ENCODE measurements at places on chromosomes 11 and 22.

- no peak for DNase-seq
Observed at GRCh38 chr22:41531715-41532477, 12.4 kb downstream of the POLR3H start.

DNA sequence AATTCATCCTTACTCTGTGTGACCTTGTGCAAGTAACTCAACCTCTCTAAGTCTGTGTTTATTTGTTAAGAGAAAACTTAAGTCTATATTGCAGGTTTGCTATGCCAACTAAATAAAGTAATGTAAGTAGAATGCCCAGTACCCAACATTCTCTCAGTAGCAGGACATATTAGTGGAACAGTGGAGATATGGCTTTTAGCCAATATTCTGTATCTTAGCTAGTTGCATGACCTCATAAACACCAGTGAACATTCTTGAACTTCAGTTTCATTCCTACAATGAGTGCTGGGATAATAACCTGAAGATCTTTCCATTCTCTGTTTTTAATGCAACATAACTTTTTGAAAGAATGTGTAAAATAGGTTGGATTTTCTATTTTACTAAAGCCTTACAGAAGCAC, 77.0 kb downstream of the RAB38 start:
- DNase-seq: no peak

- DNase-seq: no peak
Observed at GRCh38 chr22:38938925-38939324, 18.5 kb upstream of the APOBEC3A start.

DNA sequence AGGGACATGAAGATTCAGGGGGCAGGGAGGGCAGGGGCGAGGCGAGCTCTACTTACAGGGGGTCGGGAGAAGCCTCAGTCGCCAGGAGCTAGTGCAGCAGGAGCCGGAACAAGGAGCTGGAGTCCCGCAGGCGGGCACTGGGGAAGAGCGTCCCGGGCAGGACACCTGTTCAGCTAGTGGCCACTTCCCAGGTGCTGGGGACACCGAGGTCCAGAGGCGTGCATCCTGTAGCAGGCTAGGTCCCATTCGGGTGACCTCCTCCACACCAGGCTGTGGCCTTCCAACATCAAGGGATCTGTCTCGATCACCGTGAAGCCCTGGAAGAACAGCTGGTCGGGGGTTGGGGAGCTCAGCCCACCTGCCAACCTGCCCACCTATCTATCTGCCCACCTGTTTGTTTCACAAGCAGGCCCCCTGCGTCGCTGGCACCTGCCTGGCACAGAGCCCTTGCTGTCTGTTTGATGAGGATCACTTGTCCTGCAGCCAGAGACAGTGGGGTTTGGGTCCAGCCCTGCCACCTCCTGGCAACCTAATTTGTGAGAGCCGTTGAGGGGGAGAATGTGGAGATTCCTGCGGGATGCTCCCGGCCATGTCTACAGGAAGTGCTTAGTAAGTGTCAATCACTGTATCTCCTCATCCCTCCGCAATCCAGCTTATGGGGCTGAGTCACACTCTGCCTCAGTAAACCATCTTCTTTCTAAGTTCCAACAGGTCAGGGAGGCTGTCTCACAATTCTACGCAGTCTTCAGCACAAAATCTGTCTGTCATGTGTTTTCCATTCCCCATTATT, 940.9 kb downstream of the BRD1 start:
- DNase-seq: no peak

DNA sequence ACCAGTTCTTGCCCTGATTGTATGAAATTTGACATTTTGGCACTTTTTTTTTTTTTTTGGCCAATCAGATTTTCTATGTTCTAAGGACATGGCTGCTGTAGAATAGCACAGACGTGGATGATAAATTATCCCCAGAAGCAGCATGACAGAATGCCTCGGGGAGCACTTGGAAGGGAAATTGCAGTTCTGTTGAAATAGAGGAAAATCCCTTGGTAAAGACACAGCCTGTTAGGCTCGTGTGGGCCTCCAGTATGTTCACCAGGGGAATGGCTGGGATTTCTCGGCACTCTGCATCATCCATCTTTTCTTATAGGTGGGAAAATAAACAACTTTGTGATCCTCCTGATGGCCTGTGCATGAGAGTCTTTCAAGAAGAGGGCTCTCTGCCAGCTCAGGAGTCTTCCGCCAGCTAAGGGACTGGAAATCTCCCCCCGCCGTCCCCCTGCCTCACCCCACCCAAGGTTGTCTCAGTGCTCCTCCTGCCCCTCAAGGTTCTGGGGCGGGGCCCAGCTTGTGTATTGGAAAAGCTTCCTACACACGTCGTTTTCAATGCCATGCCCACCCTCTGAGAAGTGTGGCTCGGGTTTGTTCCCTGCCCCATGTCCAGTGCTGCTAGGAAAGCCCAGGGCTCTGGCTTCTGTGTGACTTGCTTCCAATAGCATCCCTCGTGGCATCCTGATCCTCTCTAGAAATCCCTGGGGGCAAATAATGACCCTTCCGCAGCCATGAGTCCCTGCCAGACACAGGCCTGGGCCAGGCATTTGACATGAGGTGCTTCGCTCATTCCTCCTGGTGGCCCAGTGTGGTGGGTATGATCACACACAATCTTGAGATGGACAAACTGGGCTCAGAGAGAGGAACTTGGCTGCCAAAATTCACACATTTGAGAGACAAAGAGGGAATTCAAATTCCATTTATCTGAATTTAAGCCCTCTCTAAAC, 70.6 kb upstream of the ATXN10 start:
- DNase-seq: no peak

DNA sequence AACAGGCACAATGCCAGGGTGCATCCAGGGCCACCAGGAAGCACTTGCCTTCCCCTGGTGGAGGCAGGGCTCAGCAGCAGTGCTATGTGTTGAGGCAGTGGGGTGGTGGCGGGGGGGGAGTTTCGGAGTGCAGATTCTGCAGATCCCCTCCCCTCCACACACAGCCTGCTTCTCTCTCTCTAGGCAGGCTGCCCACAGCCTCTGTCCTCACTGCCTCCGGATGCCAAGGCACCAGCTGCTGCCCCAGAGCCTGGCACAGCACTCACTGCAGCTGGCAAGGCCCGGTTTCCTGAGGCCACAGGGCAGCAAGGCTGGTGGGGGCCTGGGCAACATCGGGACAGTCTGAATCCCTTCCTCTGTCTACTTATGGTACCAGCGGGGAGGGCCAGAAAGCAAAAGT, 35.8 kb downstream of the NRXN2 start:
- DNase-seq: no peak

GRCh38 chr11:90997241-90997640, 774.4 kb upstream of the CHORDC1 start:
- no peak for DNase-seq

GRCh38 chr11:95829580-95830259, 39.4 kb downstream of the CEP57 start:
- no peak for DNase-seq

DNA sequence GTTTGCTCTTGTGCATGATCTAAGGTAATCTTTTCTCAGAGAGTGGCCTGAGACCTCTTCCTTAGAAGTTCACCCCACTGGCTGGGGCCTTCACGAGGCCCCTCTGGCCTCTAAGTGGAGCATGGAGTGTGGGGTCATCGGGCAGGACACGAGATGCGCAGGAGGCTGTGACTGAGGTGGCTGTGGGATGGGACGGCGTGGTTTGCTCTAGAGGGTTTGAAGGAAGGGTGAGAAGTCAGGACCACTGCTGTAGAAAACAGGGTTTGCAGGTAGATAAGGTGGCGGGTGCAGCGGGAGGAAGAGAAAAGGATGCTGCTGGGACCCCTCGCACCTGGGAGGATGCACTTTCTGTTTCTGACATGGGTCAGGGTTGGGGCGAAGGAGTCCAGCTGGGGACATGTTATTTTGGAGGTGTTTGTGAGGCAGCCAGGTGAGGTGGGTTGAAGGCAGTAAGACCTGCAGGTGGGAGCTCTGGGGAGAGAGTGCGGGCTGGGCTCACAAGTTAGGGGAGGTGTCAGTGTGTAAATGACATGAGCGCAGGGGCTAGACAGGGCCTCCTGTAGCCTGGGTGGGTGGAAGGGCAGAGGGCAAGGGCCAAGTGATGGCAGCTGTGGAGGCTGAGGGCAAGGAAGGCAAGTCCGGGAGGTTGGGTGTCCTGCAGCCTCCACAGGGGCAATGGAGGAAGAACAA, 62.5 kb downstream of the KCNQ1 start:
- DNase-seq: no peak

- no peak for DNase-seq
Observed at GRCh38 chr11:61475433-61475832, 33.1 kb upstream of the LRRC10B start.

DNA sequence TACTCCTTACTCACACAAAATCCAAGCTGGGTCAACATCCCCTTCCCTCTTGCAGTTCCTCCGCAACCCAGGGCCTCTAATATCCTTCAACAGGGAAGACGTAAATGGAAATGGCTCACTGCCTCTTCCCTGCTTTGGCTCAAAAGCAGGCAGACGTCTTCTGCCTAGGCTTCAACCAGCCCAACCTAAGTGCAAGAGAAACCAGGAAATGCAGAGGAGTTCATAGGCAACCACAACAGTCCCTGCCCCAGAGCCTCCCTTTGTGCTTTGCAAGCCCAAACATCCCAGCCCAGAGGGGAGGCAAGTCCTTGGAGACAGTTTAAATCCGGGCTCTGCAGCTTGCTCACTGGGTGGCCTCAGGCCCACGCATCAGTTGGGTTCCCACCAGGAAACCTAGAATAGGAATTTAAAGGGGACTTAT, 33.3 kb downstream of the CD6 start:
- no peak for DNase-seq

- no peak for DNase-seq
Observed at GRCh38 chr11:42412590-42412989, 899.2 kb upstream of the API5 start.

Data from HuH-7 (cell line).